ENCODE measurements at places on chromosomes 4 and X.

DNA sequence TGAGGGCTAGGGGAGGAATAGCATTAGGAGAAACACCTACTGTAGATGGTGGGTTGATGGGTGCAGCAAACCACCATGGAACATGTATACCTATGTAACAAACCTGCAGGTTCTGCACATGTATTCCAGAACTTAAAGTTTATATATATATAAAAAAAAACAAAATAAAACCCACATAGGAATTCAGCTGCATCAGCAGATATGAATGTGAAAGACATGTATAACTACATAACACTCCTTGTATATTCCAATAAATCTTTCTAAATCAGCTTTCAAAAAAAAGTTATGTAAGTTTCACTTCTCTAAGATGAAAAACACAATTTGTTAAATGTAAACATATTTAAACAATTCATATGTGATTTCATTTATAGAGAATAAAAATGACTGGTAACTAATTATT, 6.0 kb downstream of the GC start:
- DNase-seq: no peak

GRCh38 chr4:22515145-22515887, 550 bp downstream of the ADGRA3 start:
- no peak for DNase-seq

GRCh38 chrX:68079961-68080360, 353.3 kb downstream of the OPHN1 start:
- DNase-seq: no peak

- DNase-seq: no peak
Observed at GRCh38 chr4:82799006-82799881, 648 bp upstream of the SCD5 start.

- no peak for DNase-seq
Observed at GRCh38 chr4:119731146-119731742, 102.6 kb upstream of the PDE5A start.

Measured in cortex of kidney (tissue), 1 donor.